ENCODE measurements at places on chromosomes 7 and 10.

DNA sequence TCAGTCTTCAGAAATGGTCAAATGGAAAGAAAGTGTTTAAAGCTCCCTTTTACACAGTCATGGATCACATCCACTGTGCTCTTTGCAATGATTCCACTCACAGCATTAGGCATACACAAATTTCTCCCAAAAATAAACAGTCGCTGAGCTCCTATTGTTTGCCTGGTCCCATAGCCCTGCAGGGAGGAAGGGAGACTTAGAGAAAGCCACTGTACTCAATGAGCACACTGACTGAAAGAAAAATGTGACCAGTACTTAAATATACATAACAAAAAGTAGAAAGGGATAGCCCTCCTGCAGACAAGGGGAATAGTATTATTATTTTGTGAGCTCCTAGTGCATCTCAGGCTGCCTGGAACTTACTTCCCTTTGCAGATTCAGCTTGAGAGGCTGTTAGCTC, 853.2 kb downstream of the GRID1 start:
- DNase-seq: no peak

DNA sequence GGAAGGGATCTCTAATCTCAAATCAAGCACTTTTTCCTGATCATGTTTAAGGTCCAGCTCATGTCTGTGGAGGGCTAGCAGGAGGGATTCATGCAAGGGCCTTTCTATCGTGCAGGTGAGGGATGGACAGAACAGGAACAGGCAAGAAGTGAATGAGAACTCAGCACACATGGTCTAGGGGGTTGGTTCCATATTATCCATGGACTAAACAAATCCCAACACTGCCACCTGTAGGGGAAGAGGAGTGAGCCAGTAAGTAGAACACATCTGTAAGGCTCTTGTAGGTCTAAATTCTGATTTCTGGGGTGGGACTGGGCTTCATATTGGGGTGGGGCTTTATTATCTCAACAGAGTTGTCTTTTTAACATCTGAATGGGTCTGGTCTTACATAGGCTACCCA, 138.0 kb upstream of the TARP start:
- DNase-seq: no peak

DNA sequence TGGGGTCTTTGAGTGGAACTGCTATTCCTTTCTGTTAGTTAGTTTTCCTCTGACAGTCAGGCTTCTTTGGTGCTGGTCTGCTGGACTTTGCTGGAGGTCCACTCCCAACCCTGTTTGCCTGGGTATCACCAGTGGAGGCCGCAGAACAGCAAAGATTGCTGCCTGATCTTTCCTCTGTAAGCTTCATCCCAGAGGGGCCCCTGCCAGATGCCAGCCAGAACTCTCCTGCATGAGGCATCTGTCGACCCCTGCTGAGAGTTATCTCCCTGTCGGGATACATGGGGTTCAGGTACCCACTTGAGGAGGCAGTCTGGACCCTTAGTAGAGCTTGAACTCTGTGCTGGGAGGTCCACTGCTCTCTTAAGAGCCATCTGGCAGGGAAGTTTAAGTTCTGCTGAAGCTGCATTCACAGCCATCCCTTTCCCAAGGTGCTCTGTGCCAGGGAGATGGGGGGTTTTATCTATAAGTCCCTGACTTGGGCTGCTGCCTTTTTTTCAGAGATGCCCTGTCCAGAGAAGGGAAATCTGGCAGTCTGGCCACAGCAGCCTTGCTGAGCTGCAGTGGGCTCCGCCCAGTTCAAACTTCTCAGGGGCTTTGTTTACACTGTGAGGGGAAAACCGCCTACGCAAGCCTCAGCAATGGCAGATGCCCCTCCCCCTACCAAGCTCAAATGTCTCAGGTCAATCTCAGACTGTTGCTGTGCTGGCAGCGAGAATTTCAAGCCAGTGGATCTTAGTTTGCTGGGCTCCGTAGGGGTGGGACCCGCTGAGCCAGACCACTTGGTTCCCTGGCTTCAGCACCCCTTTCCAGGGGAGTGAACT, 89.7 kb upstream of the CDK6 start:
- peak; percentile 32 for DNase-seq

DNA sequence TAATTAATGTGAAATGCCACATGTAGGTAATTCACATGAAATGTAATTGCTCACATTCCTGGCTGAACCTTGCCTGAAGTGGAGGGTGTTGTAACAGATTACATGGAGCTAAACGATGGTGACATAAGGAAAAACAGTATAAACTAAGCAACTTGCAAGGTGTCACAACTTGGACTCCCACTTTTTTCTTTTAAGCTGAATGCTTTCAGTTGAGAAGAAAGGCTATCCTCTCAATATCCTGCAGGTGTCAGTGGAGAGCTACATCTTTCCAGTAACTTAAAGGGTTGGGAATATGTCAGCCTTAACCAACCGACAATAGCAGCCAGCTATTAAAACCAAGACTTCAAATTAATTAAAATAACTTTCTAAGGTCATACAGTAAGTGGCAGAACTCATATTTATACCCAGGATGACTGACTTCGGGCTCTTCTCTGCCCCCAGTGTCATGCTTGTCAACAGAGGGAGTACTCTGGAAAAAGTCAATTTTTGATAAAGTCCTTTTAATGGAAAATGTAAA, 33.7 kb downstream of the NRBF2 start:
- peak; percentile 52 for DNase-seq

- peak; percentile 38 for DNase-seq
Observed at GRCh38 chr7:152751449-152752141, 8.0 kb upstream of the ACTR3B start.
